ENCODE measurements at places on chromosomes 16 and 17.

DNA sequence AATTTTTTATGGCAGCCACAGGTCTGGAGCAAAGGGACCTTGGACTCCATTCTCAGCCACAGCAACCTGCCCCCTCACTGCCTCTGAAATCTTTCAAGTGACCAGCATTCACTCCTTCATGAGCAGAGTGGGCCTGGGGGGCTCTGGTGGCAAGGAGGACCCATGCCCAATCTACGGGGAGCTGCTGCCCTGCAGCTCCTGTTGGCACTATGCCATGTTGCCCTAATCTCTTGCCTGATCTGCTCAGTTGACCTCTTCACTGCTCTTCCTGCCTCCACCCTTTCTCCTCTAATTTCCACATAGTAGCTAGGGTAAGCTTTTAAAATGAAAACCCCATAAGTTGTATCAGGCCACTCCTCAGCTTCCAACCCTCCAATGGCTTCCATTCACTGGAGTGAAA is 2.9 kb upstream of the PRKCB start:
- DNase-seq = no peak

GRCh38 chr16:81798311-81799137 is 19.4 kb downstream of the PLCG2 start:
- no peak for DNase-seq

DNA sequence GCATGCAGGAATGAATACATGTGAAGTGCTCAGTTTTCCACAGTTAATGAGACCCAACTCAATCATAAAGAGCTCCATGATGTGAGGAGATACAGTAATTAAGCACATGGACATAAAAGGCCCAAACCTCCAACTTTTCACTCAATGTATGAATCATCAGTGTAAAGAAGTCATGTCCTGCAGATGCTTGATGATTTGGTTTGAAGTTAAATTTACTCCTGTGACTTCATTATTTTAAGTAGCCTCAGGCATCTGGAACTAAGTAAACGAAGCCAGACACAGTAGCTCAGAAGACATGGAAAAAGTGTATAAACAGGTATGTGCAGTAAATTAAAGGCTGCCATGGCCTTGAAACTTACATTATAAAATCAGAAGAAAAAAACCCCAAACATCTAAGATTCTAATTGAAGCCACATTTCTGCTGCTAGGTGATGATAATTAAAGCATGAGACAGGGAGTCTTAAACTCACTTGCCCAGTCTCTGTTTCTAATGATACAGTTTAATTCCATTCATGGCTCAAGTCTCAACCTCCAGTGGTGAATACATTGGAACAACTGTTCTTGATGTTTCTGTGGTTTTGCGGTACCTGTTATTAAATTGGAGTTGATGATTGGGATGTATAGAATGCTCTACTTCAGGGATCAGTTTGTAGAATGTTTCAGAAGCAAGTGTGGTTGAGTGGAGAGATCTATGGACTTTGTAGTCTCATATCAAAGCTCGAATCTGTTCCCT is 28.9 kb upstream of the CCL2 start:
- no peak for DNase-seq

- no peak for DNase-seq
These were observed 179.1 kb upstream of the CHMP6 start for GRCh38 chr17:80812362-80813088.

DNA sequence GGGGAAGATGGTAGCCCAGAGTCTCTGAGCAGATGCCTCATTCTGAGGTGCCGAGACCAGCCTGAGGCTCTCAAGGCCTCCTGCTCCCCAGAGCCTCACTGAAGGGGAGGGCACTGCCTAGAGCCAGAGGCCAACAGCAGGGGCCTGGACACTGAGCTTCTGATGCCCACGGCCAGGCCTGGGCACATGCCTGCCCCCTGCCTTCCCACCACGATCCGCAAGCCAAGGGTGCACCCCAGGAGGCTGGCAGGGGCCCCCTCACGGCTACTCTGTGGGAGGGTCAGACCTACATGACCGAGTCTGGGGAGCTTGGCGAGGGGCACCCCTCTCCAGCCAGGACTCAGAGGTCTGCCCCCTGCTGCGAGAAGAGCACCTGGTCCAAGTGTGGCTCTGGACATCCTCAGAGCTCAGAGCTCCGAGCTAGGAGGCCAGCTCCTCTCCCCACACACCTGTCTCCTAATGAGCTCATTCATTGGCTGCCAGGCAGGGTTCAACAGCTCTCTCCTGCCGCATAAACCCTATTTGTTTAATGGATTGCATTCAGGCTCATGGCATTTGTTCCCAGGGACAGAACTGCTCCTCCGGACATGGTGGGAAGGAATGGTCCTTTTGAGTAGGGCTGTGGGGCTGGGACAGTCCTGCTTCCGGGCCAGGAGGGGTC is 13.9 kb downstream of the OTOP3 start:
- no peak for DNase-seq

DNA sequence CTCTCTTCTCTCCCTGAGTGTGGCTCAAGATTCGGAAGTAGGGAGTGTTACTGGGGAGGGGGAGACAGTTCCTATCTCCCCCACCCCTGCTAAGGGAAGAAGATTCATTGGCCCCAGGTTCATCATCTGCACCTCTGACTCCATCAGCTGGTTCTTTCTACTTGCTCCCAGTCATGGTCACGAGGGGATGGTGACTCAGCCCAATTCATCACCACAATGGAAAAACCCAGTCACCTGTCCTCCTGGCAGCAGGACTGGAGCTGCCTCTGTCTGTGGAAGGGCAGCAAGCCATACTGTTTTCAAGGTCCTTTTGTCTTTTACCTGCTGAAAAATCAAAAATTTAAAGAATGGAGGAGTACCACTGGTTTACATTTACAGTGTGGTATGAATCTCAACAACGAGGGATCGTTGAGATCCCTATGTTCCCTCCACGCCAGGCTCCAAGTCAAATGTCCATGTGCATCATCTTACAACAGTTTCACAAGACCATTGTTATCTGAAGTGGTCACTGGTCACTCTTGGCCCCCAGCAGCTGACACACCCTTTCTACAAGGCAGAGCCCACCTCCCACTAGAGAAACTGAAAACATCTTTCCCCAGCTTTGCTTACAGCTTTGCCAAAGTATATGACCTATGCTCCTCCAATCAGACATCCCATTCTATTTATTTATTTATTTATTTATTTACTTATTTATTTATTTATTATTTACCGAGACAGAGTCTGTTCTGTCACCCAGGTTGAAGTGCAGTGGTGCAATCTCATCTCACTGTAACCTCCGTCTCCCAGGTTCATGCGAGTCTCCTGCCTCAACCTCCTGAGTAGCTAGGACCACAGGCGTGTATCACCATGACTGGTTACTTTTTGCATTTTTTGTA is 40.4 kb upstream of the NDRG4 start:
- no peak for DNase-seq

DNA sequence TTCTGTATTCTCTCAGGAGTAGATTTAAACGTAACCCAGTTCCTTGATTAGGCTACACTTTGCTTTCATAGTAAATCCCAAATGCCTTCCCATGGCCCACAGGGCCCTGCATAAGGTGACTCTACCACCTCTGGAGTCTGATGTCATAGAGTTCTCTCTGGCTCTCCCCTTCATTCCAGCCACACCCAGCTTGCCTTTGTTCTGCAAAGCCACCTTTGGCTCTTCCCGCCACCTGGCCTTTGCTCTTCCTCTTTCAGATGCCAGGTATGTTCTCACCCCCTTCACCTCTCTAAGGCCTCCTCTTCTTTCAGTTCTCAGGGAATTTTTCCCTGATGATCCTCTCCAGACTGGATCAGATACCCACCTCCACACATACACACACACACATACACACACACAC is 141.3 kb upstream of the HSBP1 start:
- no peak for DNase-seq

GRCh38 chr16:85429776-85430522 is 183.2 kb upstream of the GSE1 start:
- DNase-seq = no peak

GRCh38 chr17:1643999-1644492 is 1.5 kb downstream of the SCARF1 start:
- DNase-seq = no peak

- no peak for DNase-seq
These were observed 443.3 kb downstream of the HAPSTR1 start for GRCh38 chr16:9534759-9535158.

DNA sequence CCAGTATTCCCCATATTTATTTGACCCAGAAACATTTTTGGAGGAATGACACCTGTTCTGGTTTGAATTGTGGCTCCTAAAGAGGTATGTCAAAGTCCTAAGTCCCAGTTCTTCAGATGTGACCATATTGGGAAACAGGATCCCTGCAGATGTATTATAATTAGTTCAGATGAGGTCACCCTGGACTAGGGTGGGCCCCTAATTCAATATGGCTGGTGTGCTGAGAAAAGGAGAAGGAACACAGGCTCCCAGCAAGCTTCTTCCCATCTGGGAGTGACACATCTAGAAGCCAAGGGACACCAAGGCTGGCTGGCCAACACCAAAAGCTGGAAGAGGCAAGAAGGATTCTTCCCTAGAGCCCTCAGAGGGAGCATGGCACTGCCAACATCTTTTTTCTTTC is 3.8 kb upstream of the GCSH start:
- DNase-seq = no peak

- no peak for DNase-seq
These were observed 931 bp upstream of the WIPF2 start for GRCh38 chr17:40218006-40218739.

- no peak for DNase-seq
These were observed 16.8 kb downstream of the TPSD1 start for GRCh38 chr16:1272453-1273198.

GRCh38 chr17:12826431-12826830 is 37.1 kb downstream of the ARHGAP44 start:
- no peak for DNase-seq

- DNase-seq = no peak
These were observed 5.6 kb downstream of the P2RX1 start for GRCh38 chr17:3910420-3911270.
